Activated CD8-positive, alpha-beta memory T cell treated with anti-CD3 and anti-CD28 coated beads for 1 hour (primary cell): ENCODE measurements at places on chromosomes 7 and 10.
A peak's percentile ranks its signal among the peaks of the same experiment; 100 is the strongest.

- DNase-seq = no peak
Measured at GRCh38 chr7:114021135-114021534, 102.3 kb upstream of the PPP1R3A start.

- DNase-seq = no peak
Measured at GRCh38 chr7:30352169-30352568, 67.8 kb downstream of the ZNRF2 start.

- no peak for DNase-seq
Measured at GRCh38 chr7:107359520-107360316, 110.1 kb upstream of the GPR22 start.

- no peak for DNase-seq
Measured at GRCh38 chr7:48298779-48299178, 127.5 kb downstream of the ABCA13 start.

DNA sequence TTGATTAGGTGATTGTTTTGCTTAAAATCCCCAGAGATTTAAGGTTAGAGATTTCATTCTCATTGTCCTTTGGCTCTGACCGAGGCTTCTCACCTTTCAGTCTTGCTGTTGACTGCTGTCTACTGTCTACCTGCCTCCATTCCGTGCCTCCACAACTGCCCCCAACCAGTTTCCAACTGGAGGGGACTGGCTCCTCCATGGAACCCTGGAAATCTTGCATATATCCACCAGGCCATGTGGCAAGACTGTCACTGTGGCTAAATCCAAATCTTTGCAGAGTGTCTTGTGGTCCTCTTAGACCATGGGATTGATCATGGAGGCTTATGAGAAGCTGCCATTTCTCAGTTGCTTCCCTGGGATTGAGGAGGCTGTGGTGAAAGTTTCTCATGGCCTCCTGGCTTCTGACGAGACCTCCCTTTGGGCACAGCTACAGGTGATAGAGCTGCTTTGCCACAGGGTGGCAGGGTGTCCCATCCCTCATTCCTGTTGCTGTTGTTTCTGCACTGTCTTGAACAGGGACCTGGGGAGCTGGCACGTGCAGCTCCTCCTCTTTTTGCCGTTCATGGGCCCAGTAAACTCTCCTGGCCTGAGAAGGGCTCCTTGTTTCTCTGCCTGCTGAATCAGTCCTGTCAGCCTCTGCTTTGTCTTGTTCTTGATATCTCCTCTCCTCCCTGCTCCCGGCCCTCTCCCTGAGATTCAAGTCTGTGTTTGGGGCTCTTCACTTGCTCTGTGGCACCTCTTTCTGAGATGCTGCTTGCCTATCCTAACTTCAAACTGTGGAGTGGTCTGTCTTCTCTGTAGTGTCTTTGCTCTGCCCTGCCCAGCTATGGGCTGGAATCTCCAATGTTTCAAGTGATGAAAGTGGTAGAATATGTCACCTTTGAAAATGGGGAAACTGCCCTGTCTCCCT is 63.6 kb upstream of the IGFBP3 start:
- DNase-seq = no peak

- no peak for DNase-seq
Measured at GRCh38 chr7:95776561-95777185, 4.3 kb downstream of the DYNC1I1 start.

DNA sequence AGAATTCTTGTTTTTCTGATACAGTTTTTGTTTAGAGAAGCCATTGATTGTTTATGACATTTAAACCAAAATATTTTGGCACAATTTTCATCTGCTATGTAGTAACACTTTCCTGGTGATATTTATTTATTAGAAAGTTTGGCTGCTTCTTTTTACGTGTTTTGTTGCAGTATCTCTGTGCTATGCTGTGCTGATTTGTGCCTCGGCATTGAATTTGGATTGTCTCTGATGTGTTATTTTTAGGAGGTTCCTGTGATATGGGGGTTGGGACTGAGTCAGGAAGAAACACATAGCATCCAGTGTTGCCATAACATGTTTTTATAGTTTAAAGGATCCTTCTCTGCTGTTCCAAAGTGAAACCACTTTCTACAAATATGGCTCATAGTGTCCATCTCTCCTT is 1197.7 kb upstream of the LRRN3 start:
- no peak for DNase-seq

DNA sequence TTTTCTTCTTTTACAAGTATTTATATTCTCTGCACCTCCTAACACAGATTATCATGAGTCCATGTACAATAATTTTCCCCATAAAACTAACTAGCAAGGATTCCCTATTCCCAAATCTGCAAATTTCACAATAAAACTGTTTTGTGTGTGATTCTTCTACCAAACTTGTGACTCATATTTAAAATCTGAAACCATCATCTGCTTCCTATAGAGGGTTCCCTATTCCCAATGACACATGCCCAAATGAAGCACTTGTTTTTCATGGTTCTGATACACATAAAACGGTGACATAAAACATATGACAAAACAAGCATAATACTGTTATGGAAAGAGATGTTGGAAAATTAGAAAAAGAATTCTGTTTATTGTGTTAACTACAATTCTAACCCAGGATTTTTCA is 657.6 kb downstream of the PARD3 start:
- no peak for DNase-seq

DNA sequence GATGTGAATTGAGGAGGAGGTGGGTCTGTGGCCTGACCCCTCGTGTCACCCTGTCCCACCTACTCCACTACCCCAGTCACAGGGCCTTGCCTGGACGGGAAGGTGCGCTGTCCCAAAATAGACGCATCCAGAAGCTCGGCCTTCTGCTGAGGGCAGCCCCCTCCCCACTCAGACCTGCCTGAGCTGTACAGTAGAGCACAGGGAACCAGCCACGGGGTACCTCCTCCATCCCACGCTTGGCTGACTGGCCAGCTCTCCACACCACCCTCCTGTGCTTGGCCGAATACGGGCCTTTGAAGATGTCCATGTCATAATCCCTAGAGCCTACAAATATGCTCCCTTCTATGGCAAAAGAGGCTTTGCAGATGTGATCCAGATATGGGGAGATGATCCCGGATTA is 88.3 kb downstream of the CHST15 start:
- DNase-seq = no peak

DNA sequence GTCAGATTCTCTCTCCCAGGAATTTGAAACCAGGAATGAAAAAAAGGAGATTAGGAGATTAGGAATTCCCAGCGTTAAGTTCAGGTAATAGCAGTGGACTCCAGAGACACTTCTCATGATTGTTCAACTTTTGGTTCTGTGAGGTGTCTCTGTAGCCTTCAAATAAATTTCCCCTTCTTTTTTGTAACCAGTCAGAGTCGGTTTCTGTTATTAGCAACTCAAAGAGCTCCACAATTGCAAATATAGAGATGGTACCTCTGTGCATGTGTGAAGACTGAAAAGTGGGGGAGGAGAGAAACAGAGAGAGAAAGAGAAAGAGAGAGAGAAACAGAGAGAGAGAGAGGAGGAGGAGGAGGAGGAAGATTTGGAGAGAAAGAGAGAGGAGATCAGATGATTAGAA is 112.8 kb upstream of the STEAP1B start:
- no peak for DNase-seq

GRCh38 chr10:116272440-116273283 is at the start of gene GFRA1:
Gene GFRA1, minus strand, starts transcription at chr10:116273206. Its CDS starts 1,177 bp downstream, at chr10:116272029.
- DNase-seq = no peak

GRCh38 chr7:130887182-130887956 is 153.4 kb upstream of the KLF14 start:
- DNase-seq = no peak

- DNase-seq = no peak
Measured at GRCh38 chr7:150912427-150912826, 60.1 kb downstream of the AOC1 start.

- DNase-seq = no peak
Measured at GRCh38 chr10:4080225-4080805, 295.3 kb upstream of the KLF6 start.

- DNase-seq = no peak
Measured at GRCh38 chr7:5679048-5679812, 102.2 kb downstream of the RNF216 start.

DNA sequence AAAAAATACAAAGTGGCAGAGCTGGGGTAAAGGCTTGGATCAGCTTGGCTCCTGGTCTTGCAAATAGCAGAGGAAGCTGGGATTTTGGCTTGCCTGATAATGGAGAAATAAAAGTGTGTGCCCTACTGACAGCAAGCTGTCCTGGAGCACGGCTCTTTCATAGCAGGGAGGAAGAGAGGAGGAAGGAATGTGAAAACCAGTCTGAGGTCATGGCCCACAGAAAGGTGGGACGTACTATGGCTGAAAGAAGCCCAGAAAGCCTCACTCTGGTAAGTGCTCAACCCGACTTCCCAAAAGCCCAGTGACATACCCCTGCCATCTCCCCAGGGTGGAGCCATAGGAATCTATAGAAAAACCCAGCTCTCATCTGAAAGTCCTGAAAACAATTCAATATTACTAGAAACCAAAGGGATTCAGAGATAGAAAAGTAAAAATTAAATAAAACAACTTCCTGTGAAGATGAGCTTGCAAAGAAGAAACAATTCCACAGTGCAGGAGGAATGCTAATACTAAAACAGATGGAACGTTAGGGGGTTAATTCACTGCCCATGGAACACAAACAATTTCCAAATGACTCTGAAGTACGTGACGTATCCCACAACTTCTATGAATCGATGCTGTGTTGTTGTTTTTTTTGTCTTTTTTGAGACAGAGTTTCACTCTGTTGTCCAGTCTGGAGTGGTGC is 246.7 kb upstream of the PTN start:
- DNase-seq = no peak

GRCh38 chr10:87664276-87664701 is 4.6 kb downstream of the PAPSS2 start:
- DNase-seq = no peak

GRCh38 chr10:102064868-102065560 is at the start of gene HPS6:
Gene HPS6, plus strand, starts transcription at chr10:102065349. Its CDS starts 126 bp downstream, at chr10:102065475.
- peak; percentile 63 for DNase-seq

DNA sequence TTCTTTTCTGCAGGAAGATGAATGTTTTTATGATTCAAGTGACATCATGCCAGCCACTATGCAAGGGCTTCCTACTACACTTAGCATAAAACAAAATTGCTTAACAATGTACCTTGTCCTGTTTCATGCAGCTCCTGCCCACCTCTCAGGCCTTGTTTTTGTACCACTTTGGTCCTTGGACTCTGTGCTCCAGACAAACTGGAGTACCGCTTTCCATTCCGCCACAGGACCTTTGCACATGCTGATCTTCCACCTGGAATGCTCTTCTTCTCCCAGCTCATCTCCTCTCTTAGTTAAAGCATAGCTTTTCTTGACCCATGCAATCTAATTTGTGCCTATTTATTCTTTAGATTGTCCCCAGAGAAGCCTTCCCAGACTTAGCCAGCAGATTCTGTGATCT is 77.5 kb upstream of the STK17A start:
- DNase-seq = no peak

- DNase-seq = no peak
Measured at GRCh38 chr10:20877986-20878983, 18.8 kb downstream of the NEBL start.
